ENCODE measurements at places on chromosomes 7 and 10.

GRCh38 chr7:35487841-35488240, 207.1 kb downstream of the HERPUD2 start:
- DNase-seq: no peak

DNA sequence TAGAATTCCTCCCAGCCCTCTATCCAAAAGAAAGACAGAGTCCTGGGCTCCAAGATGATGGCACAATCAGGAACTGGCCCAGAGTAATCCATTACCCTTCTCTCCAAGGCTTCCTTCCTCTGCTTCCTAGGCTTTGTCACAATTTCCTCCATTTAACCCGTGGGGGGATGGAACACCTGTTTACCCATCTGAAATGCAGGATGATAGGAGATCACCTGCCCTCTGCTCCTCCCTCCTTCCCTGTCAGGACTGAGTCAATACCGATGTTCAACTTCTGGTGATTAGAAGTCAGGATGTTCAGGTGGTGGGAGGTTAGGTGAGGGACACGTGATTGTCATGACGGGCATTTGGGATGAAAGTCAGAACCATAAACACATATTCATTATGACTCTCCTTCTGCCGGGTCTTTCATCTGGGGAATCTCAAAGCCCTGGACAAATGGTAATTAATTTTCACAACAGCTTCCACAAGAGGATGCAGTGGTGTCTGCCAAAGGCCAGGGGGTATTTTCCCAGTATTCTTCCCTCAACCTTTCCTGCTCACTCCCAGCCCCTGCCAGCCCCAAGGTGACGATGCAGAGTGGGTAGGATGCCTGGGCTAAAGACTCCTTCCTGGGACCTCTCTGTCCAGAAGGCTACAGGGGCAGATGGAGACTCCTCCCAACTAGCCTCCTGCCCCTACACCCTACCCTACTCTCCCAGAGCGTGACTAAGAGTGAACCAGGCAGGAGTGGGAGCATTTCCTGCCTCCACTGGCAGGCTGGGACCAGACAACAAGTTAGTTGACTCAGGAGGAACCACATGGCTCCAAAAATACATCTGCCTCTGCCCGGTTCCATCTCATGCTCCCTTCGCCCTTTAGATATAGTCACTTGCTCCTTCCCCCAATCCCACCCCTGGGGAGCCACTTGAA, 27.9 kb downstream of the DUSP5 start:
- no peak for DNase-seq

DNA sequence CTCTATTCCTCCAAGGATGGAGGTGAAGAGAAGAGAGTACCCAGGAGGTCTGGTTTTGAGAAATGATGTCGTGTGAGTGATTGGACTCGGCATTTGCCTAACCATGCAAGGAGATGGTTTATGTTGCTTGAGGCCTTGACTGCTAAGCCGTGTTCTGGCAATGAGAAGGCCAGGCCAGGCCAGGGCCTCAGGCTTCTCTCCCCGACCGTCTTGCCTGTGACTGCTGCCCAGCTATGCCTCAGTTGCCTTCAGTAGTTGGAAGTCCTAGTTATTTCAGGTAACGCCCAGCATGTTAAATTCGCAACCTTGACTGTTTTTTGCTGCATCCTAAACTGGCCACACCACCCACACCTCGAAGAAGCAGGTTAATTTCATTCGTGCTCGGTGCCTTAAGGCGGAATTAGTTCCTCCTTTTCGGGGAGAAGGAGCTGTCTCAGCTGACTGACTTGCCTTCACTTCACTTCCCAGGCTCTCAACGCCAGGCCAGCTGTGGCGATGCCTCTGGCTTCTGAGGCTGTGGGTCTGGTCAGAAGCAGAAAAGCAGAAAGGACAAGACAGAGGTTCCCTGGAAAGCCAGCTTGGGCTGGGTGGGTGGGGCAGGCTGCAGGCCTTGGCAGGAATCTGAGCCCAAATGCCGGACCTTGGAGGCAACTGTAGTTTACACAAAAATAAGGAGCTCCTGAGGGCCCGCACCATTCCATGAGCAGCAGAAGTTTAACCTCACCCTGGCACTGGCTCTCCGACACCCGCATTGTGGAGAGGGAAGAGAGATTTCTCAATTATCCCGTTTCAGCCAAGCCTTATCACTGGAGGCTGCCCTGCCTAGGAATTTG, 61.9 kb upstream of the SAMD8 start:
- DNase-seq: no peak

DNA sequence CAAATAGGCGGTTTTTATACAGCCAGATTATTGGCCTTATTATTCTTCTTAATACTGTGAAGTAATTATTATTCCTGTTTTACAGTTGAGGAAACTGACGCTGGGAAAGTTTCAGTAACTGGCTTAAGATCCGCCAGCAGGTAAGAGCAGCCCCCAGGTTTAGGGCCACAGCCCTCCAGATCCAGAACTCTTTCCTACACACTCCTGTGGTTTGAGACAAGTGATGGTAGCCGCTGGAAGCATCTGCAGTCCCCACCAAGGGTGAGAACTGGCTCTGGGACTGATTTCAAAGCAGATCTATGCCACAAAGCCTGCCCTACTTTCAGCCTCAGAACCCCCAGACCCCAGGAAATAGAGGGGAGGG, 3.0 kb upstream of the UNC5B start:
- DNase-seq: no peak

GRCh38 chr7:30139836-30140384, 5.1 kb downstream of the MTURN start:
- no peak for DNase-seq

GRCh38 chr10:60376221-60377041, 13.2 kb downstream of the ANK3 start:
- no peak for DNase-seq

DNA sequence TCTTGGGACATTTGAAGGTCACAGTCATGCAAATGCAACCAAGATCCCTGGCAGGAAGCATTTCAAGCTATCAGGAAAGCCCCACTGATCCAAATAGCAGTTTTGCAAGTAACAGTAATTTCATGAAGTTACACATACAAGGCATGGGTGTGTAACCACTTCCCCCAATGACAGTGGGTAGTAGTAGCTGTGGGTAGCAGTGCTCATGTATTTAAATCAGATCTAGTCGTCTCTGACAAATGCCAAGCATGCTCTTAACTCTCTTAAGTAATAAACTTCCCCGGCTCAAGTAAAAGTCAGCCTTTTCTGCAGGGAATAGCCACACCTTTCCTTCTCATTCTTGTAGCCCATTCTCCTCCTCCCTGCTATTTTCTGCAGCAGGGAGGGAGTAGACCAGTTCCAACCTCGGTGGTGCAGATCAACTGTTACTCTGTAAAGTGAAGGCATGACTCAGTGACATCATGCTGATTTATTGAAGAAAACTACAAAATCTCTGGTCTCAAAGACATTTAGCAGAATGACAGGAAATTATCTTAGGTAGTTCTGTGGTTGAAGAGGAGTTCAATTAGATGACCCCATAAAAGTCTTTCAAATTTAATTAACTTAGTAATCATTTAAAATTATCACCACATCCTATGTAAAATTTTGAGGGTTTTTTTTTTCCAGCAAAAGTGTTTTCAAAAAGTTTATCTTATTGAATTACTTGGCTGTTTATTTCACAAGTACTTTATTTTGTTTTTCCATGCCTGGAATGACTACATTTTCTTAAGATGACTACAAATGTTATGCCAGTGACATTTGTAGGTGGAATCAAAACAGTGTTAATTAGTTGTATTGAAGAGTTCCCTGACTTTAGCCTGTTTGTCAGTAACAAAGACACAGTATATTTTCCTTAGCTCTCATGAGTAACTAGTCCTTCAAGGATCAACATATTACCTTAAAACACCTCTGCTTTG, 568.3 kb downstream of the INHBA start:
- DNase-seq: no peak

DNA sequence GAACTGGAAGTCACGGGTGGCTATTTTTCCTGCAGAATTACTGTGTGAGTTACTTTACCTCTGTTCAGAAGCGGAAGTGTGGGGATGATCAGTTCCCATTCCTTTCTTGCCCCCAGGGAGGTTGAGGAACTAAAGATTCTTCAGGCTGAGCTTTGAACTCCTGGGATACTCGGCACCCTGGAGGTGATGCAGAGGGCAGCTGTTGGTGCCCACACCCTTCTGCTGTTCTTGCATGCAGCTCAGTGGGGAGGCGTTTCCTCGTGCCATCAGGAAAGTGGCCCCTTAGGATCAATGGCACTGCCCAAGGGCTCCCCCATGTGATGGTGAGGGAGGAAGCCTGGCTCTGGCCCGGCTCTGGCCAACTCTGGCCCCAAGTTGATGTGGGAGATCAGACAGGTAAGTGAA, 44.7 kb upstream of the MXI1 start:
- no peak for DNase-seq

GRCh38 chr7:83267141-83267631, 104.5 kb upstream of the PCLO start:
- no peak for DNase-seq

GRCh38 chr10:96025566-96025965, 17.8 kb upstream of the CCNJ start:
- no peak for DNase-seq

DNA sequence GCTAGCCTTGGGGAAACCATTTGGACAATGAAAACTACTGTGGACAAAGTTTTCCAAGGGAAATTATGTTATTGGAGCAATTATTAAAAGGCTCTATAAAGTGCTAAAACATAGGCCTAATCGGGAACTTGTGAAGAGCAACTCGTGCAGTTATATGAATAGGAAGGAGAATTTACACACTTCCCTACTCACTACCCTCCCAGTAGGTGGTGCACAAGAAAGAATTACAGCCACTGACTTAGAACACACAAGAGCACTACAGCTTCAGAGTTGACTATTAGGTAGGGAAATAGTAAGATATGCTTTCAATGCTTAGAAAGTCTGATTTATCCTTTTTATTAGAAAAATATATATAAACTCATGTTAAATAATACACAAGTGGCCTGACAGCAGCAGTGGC, 47.2 kb downstream of the GSAP start:
- no peak for DNase-seq

DNA sequence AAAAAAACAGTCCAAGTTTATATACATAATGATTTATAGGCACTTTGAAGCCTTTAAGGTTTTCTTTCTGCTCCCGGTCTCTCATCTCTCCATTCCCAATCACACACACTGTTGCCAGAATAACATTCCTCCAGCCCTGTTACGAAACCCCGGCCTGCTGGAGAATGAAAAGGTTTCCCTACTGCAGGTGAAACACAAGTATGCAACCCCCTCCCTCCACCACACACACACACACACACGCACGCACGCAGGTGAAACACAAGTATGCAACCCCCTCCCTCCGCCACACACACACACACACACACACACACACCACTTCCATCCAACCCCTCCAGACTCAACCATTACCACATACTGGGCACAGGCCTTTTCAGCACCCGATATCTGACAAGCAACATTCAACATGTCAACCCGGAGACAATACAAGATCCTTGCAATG, 87.5 kb downstream of the PARD3 start:
- DNase-seq: no peak

GRCh38 chr7:111470998-111471397, 91.3 kb downstream of the IMMP2L start:
- DNase-seq: no peak

GRCh38 chr10:98344589-98345038, 70.4 kb downstream of the PYROXD2 start:
- no peak for DNase-seq

DNA sequence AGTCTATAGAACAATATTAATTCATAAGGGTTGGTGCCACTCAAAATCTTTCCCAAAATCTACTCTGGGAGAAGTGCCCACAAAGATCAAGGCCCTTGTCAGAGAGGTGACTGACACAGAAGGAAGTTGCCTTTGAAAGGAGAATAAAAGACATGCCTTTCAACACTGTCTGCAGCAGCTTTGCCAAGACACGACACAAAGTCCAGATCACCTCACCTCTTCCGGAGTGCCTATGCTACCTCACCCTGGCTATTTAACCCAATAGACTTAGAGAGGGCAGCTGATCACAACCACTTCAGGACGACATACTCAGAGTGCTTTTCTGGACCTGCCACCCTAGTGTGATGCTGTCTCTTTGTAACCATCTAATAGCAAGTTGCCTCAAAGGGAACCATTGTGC, 49.0 kb upstream of the YAE1 start:
- no peak for DNase-seq

DNA sequence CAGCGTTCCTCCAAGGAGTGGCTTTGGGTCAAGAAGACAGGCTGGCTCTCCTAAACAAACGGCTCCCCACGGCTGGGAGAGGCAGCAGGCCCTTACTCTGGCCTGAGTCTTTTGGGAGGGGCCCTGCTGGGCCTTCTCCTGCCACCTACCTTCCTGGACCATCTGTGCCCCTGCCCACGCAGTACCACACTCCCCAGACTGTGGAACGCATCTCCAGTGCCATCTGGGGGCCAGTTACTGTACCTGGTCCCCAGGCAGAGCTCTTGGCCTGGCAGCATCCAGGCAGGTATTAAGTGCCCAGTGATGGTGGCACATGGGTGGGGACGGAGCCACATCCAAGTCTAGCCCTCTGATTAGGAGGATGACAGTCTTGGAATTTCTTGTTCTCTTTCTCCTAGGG, 14.4 kb downstream of the ALKBH4 start:
- DNase-seq: peak; percentile 36

- no peak for DNase-seq
Observed at GRCh38 chr10:60434418-60435046, 44.9 kb upstream of the ANK3 start.

- no peak for DNase-seq
Observed at GRCh38 chr7:158432369-158433341, 155.0 kb downstream of the PTPRN2 start.

- no peak for DNase-seq
Observed at GRCh38 chr7:155293721-155294510, 3.8 kb upstream of the INSIG1 start.

GRCh38 chr10:97186911-97187310, 1.2 kb upstream of the SLIT1 start:
- DNase-seq: no peak

GRCh38 chr7:148940702-148941597, 56.9 kb upstream of the EZH2 start:
- DNase-seq: peak; percentile 53

DNA sequence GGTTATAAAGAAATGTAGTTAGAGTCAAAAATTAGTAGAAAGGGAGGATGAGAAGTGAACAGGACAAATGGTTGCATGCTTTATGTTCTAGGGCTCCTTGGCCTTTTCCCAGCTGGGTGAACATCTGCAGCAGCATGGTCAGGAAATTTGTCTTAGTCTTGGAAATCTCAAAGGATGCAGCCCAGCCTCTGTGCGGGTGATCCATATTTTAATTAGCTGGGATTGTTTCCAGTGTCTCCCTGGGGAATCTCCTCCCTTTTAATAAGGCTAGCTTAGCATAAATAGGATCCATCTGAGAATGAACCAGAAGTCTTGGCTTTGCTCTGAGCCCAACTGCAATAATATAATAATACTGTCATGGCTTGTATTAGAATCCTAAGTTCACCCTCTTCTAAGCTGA, 198.3 kb downstream of the PRKG1 start:
- no peak for DNase-seq

- peak; percentile 29 for DNase-seq
Observed at GRCh38 chr7:6654842-6655610, 17.9 kb downstream of the ZNF316 start.
